ENCODE measurements at places on chromosomes 7 and 10. TPM values are rescaled to one million over a fixed set of nuclear protein-coding genes. Genes with fewer than 3 reads are reported as not detected.

The SEMA3C gene
- not detected for total RNA-seq

The CTAGE8 gene
- total RNA-seq: 1.3 TPM

The LIPF gene
- total RNA-seq: not detected

The NME8 gene
- total RNA-seq: not detected

The CFAP46 gene
- total RNA-seq: not detected

The ABCC2 gene
- total RNA-seq: 1.3 TPM

The NAT16 gene
- not detected for total RNA-seq

DNA sequence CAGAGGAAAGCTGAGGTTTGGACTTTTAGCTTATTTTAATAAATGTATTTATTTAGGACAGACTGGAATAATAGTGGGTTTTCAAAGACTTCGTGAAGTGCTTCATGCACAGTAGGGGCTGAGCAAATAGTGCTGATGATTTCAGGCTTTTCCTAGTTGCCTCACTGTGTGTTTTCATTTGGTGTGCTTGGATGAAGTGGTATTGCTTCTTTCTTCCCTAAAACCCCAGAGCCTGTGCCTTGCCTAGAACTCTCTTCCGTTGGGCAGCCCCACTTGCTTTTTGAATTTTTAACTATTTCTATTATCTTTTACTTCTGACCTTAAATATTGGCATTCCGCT is 49.6 kb downstream of the ARID5B start:
- peaks cover 65% of the 10 kb centered on the region for H3K36me3 ChIP-seq
- H3K27me3 ChIP-seq: no peaks in the 10 kb centered on the region
- H3K27ac ChIP-seq: no peak overlapping the region
- H3K4me3 ChIP-seq: no peak overlapping the region

DNA sequence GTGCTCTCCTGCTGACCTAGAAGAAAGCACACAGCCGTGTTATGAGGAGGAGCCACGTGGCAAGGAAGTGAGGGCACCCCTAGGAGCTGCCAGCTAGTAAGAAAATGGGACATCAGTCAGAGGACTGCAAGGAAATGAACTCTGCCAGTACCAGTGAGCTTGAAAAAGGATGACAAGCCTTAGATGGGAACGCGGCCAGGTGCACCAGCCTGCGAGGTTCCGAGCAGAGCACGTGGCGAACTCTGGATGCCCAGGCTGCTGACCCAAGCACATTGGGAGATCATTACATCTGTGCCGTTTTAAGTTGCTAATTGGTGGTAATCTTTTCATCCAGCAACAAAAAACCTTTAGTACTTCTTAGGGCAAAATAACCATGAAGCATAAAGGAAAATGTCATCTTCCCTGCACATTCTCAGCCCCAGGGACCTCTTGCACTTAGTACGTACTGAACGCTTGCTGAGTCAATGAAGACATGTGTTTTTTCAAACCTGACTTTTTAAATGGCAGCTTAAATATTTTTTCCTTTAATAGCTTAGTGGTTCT is 69.4 kb downstream of the AMZ1 start:
- peak overlapping the region; percentile 95 for H3K27ac ChIP-seq
- H3K36me3 ChIP-seq: peaks cover 38% of the 10 kb centered on the region
- DNase-seq: no peak

DNA sequence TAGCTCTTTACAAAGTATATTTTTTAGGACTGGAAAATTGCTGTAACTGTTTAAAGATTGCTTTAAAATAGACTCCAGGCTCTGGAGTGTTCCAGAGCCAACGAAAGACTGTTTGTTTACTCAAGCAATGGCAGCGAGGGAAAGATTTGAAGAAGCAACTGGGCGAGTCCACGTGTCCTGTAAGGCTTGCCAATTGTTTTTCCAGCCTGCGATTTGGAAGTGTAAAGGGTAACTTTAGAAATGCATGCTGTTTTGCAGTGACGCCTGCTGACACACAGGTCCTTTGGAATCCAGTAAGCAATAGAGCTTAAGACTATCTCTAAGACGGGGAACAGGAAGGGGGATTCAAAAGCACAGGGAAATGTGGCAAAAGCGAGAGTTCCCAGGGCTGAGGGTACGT is 55.8 kb downstream of the TACC2 start:
- no peak overlapping the region for H3K4me3 ChIP-seq
- no peak overlapping the region for H3K27ac ChIP-seq
- no peaks in the 10 kb centered on the region for H3K27me3 ChIP-seq

GRCh38 chr10:27783660-27784059 is 38.0 kb upstream of the MKX start:
- H3K27me3 ChIP-seq: peaks cover 5% of the 10 kb centered on the region
- H3K27ac ChIP-seq: no peak overlapping the region
- DNase-seq: no peak
- H3K4me1 ChIP-seq: no peaks in the 10 kb centered on the region
- no peak overlapping the region for H3K4me3 ChIP-seq
- H3K36me3 ChIP-seq: no peaks in the 10 kb centered on the region

DNA sequence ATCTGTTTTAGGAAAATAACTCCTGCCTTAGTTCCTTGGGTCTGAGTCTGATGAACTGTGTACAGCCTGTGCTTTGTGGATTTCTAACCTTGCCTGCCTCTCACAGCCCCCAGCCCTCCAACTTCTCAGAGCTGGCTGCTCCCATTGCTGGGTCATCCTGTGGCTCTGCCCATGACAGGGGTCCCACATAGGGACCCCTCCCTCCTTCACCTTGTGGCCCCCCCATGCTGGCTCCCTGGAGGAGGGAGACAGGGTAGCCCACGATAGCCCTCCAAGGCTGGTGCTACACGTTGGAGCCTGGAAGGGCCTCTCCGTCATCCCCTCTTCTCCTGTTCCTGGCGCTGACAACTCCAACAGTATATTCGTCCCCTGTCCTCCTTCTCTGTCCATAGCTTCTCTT is 2.8 kb upstream of the DENND2A start:
- peaks cover 15% of the 10 kb centered on the region for H3K4me1 ChIP-seq
- no peaks in the 10 kb centered on the region for H3K36me3 ChIP-seq
- no peak for DNase-seq
- no peak overlapping the region for H3K27ac ChIP-seq

- H3K4me3 ChIP-seq: no peak overlapping the region
- H3K27ac ChIP-seq: no peak overlapping the region
- H3K36me3 ChIP-seq: no peaks in the 10 kb centered on the region
- H3K27me3 ChIP-seq: peaks cover 3% of the 10 kb centered on the region
These were observed 63.3 kb upstream of the NANOS1 start for GRCh38 chr10:118966076-118966849.

- H3K36me3 ChIP-seq: no peaks in the 10 kb centered on the region
- H3K4me1 ChIP-seq: no peaks in the 10 kb centered on the region
- H3K27ac ChIP-seq: no peak overlapping the region
- no peaks in the 10 kb centered on the region for H3K27me3 ChIP-seq
- no peak overlapping the region for H3K4me3 ChIP-seq
These were observed 322.8 kb downstream of the ANKRD30A start for GRCh38 chr10:37448161-37448560.

DNA sequence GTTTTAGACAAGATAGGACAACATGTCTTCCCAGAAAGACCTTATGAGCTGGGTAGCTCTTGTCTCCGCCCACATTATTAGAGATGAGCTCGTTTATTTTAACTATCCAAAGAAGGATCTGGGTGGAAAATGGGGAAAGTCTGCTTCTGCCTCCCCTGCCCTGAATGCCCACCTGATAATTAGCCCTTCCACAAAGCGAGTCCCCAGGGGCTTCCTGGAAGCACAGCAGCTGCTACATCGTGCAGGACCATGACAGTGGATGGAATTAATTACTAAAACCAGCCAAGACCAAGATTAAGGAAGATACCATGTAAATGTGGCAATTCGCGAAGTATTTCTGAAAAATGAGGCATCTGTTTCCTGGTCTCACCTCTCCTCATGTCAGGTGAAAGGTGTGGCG is 374.4 kb downstream of the PAXIP1 start:
- no peaks in the 10 kb centered on the region for H3K4me1 ChIP-seq
- no peak overlapping the region for H3K4me3 ChIP-seq
- no peak overlapping the region for H3K27ac ChIP-seq
- DNase-seq: no peak
- no peaks in the 10 kb centered on the region for H3K27me3 ChIP-seq

GRCh38 chr10:74778436-74779094 is 47.8 kb upstream of the KAT6B start:
- DNase-seq: no peak
- no peak overlapping the region for H3K4me3 ChIP-seq
- no peaks in the 10 kb centered on the region for H3K36me3 ChIP-seq
- H3K27ac ChIP-seq: no peak overlapping the region

- no peak overlapping the region for H3K4me3 ChIP-seq
- H3K4me1 ChIP-seq: peaks cover 10% of the 10 kb centered on the region
- H3K36me3 ChIP-seq: no peaks in the 10 kb centered on the region
- no peak overlapping the region for H3K27ac ChIP-seq
- H3K27me3 ChIP-seq: no peaks in the 10 kb centered on the region
These were observed 6.3 kb upstream of the HGF start for GRCh38 chr7:81776161-81776560.

GRCh38 chr10:17116193-17116592 is 13.4 kb downstream of the CUBN start:
- no peak for DNase-seq
- H3K4me1 ChIP-seq: peaks cover 7% of the 10 kb centered on the region
- H3K36me3 ChIP-seq: no peaks in the 10 kb centered on the region
- H3K4me3 ChIP-seq: no peak overlapping the region
